Stimulated activated CD4-positive, alpha-beta T cell treated with anti-CD3 and anti-CD28 coated beads, Interleukin-2, amount 100 ng/mL, for 4 hours (primary cell): ENCODE measurements at places on chromosomes 13 and 19.
A peak's percentile ranks its signal among the peaks of the same experiment; 100 is the strongest.

DNA sequence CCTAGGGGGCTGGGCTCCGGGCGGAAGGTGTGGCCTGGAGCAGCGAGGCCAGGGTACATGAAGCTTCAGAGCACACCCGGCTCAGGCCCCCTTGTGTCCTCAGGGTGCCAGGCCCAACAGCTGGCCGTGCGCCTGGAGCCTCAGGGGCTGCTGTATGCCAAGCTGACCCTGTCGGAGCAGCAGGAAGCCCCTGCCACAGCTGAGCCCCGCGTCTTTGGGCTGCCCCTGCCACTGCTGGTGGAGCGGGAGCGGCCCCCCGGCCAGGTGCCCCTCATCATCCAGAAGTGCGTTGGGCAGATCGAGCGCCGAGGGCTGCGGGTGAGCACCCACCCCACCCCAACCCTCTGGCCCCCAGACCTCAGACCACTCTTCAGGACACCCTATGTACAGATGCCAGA lies 3.2 kb downstream of the SYDE1 start:
- no peak for DNase-seq

- DNase-seq, result no peak
Observed at GRCh38 chr13:83065108-83065507, 817.2 kb downstream of the SLITRK1 start.

- no peak for DNase-seq
Observed at GRCh38 chr13:111283991-111284390, 36.5 kb upstream of the TEX29 start.

GRCh38 chr13:32752311-32752710 lies 166.1 kb downstream of the PDS5B start:
- no peak for DNase-seq

DNA sequence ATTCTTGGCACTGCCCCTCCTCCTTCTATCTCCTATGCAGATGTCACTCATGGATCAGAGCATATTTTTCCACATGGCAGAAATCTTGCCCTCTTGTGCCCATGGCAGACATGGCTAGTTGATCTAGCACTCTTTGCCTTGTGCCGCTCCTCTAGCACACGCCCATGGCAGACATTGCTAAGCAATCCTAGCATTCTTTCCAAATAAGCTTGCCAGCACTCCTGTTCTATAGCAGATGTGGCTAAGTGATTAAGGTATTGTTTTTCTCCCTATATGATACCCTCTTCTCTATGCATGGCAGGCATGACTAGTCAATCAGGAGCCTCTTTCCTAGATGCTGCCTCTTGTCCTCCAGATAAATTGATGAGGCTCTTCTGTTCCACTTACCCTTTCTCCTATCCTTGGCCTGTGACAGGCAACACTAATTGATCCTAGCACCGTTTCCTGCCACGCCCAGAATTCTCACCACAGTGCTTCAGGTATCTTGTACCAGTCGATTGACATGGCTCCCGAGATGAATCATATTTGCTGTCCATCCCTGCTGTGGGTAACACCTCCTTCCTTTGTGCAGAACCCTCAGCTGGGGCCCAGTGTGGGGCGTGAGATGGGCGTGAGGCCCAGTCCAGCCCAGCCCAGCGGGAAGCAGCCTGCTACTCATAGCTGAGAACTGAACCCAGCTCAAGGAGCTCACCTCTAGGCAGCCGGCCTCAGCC lies 26.9 kb downstream of the TMED1 start:
- DNase-seq, result peak; percentile 6

DNA sequence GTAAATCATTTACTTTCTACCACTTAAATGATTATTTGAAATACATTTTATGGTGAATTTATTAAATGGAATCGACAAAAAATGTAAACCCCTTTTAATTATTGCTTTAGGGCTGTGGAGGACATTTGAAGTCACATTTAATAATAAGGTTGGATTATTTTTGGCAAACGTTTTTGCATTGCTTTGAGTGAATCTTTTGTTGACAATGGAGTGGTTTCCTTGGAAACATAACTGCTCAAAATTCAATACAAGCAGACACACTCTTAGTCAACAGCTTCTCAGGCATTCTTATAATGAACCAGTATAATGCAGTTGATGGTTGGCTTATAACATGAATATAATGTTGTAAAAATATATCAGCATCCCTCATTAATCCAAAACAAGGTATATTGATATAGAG lies 104.7 kb downstream of the DCLK1 start:
- no peak for DNase-seq

GRCh38 chr13:51317262-51317661 lies 22.2 kb upstream of the SERPINE3 start:
- DNase-seq, result no peak

GRCh38 chr19:19514215-19514657 lies 1.1 kb downstream of the TSSK6 start:
- no peak for DNase-seq

DNA sequence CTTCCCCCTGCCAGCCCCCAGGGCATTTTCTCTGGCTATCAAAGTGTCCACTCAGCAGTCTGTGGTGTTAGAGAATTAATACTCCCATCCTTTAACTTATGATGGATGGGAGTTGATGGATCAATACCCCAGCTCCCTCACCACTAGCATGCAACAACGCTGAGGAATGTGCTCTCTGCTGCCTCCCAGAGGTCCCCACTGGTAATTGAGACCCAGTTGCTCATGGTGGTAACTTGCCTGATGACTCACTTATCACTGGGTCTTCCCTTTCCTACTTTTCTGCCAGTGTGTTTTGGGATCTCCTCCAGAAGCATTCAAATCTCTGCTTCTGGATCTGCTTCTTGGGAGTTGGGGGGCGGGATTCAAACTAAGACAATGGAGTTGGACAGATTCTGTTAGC lies 20.3 kb upstream of the CACNA1A start:
- no peak for DNase-seq

GRCh38 chr19:2306281-2306806 lies 1.6 kb downstream of the LINGO3 start:
- no peak for DNase-seq

DNA sequence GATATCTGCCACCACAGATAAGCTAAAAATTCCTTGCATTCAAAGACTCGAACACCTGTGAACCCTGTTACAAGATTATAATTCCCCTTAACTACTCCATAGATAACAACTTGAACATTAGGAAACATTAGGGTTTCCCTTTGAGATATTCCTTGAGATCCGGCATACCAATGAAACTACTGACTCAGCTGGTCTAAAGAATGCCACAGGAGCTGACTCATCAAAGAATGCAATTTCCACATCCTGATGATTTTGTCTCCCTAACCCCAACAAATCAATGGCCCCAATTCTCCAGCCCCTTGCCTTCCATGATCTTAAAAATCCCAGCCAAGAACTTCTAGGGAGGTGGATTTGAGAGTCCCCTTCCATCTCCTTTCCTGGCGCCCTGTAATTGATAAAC lies 35.6 kb upstream of the ZNF599 start:
- DNase-seq, result no peak

GRCh38 chr13:77521194-77521593 lies 14.3 kb upstream of the SCEL start:
- DNase-seq, result no peak

DNA sequence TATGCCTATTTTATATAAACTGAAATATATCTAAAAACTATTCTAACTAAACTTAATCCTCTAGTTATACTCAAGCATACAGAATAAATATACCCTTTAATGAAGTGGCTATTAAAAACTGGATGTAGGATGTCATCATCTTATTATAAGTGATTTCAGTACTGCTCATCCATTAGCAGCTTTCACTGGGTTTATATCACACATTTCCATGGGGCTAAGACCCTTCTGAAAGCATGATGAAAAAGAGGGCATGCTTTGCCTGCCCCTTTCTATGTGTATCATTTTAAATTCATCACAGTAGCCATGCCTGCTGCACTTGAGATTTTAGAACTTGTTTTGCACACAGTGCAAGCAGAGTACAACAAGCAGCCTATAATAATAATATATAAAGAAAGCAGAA lies 477.5 kb downstream of the SLITRK6 start:
- no peak for DNase-seq

GRCh38 chr19:30119180-30119908 lies 177.3 kb downstream of the URI1 start:
- DNase-seq, result no peak

- no peak for DNase-seq
Observed at GRCh38 chr19:5825178-5825577, 14.3 kb downstream of the FUT6 start.

- no peak for DNase-seq
Observed at GRCh38 chr13:39682310-39682709, 26.8 kb downstream of the COG6 start.

GRCh38 chr19:2047449-2048103 lies 3.5 kb downstream of the MKNK2 start:
- no peak for DNase-seq

DNA sequence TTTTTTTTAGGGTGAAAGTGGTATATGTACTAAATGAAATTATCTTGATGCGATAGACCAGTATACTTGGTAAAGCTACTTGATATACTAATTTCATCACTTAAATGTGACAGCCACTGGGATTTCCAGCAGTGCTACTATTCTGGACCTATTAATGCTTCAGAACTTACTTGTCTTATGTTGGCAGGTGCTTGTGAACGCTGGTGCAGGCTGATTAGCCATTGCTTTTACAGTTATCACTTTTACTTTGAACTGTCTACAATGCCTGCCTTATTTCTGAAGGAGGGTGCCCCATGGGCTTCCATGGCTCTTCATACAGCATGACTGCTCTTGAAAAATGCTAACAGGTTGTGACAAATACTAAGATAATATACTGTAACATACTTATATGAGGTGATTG lies 294.7 kb downstream of the GPC6 start:
- no peak for DNase-seq

GRCh38 chr13:59203855-59204254 lies 959.9 kb downstream of the DIAPH3 start:
- no peak for DNase-seq

DNA sequence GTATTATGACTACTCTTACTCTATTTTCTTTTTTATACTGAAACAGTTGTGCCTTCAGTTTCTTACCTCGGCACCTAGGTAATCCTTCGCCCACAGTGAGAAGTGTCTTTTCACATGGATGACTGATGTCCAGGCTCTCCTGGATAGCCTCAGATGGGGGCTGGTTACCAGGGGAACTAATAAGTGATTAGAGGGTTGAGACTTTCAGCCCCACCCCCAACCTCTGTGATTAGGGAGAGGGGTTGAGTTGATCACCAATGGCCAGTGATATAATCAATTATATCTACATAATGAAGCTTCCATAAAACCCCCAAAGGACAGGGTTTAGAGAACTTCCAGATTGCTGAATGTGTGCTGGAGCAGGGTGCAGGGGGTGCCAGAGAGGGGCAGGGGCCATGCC lies 43.0 kb upstream of the GPR183 start:
- DNase-seq, result no peak
